ENCODE measurements at places on chromosomes 4 and X.

- DNase-seq = no peak
These were observed 82.4 kb downstream of the MAGED1 start for GRCh38 chrX:51975811-51976210.

GRCh38 chr4:90227177-90227576 is 100.0 kb downstream of the CCSER1 start:
- no peak for DNase-seq

- DNase-seq = no peak
These were observed 155.7 kb upstream of the MAP3K15 start for GRCh38 chrX:19670854-19671620.

GRCh38 chrX:151687635-151688034 is 7.6 kb upstream of the PRRG3 start:
- DNase-seq = no peak

DNA sequence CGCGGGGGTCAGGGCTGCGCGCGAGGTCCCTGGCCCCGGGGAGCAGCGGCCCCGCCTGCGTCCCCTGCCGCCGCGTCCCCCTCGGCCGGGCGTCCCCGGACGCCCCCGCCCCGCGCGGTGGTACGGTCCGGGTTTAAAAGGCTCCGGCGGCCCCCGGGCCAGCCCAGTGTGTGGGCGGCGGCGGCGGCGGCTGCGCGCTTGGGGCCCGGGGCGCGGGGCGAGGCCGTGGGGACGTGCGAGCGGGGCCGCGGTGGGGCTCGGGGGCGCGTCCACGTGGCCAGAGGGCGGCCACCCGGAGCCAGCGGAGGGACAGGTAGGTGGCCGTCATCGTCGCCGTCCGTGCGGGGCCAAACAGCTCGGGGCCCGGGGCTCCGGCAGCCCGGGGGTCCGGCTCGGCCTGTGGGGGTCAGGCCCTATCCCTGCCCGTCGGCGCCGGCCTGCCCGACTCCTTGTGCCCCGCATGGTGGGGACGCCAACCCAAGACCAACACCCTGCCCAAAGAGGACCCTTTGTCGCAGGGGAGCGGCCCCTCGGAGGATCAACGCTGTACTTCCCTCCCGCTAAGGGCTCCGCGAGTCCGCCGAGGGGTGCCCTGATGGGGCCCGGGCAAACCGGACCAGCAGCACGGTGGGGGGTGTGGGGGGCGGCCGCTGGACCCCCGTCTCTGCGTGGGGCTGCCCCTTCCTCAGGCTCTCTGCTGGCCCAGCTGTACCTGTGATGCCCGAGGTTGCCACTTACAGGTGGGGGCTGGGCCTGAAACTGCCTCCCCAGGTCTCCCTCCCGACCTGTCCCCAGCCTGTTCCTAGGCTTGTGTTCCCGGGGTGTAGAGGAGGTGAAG is at the start of gene PLXNA3:
Gene PLXNA3 (plus strand): TSS at position 166 of the 838 bp plus-strand sequence. CDS start 1,903 bp downstream, outside the sequence.
- peak; percentile 37 for DNase-seq

DNA sequence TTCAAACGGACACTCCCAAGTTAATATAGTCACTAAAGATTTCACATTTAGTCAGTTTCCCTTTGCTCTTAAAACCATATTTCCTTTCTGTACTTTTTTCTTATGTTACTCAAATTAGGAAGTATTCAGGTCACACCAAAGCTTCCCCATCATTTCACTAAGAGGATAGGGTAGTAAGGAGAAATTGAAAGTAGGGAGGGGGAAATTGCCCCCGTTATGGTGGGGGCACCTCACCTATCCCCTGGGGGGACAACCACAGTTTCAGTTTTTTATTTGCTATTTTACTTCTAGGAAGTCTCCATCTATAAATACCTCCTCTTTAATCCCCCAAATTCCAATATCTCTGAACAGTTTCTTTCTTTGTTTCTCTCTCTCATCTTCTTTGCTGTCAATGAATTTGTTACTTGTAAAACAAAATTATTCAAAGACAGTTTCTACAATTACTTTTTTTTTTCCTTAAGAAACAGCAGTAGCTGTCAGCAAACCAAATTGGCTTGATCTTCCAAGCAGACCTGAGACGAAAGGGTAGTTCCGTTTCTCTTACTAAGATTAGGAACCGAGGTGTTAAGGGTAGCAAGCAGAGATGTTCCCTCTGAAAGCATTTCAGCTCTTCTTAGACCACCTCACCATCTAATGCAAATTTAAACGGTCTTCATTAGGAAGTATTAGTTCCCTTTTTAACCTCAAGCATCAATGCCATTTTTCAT is 160.2 kb upstream of the KLF3 start:
- DNase-seq = no peak

GRCh38 chrX:65587616-65588526 is 53.3 kb upstream of the LAS1L start:
- no peak for DNase-seq

GRCh38 chr4:152689615-152690501 is 10.1 kb upstream of the TMEM154 start:
- no peak for DNase-seq

GRCh38 chr4:184312126-184312525 is 94.5 kb upstream of the ENPP6 start:
- no peak for DNase-seq

DNA sequence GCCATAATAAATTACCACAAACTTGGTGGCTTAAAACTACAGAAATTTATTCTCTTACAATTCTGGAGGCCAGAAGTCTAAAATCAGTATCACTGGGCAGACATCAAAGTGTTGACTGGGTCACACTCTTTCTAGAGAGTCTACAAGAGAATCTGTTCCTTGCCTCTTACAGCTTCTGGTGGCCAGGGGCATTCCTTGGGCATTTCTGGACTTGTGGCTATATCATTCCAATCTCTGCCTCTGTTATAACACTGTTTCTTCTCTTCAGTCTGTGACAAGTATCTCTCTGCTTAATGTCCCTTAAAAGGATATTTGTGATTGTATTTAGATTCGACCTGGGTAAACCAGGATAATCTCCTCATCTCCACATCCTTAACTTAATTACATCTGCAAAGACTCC is 207.3 kb upstream of the DCAF8L1 start:
- no peak for DNase-seq

- no peak for DNase-seq
These were observed 435 bp downstream of the DCX start for GRCh38 chrX:111411557-111411956.

GRCh38 chr4:114156371-114156770 is 176.9 kb upstream of the ARSJ start:
- no peak for DNase-seq

DNA sequence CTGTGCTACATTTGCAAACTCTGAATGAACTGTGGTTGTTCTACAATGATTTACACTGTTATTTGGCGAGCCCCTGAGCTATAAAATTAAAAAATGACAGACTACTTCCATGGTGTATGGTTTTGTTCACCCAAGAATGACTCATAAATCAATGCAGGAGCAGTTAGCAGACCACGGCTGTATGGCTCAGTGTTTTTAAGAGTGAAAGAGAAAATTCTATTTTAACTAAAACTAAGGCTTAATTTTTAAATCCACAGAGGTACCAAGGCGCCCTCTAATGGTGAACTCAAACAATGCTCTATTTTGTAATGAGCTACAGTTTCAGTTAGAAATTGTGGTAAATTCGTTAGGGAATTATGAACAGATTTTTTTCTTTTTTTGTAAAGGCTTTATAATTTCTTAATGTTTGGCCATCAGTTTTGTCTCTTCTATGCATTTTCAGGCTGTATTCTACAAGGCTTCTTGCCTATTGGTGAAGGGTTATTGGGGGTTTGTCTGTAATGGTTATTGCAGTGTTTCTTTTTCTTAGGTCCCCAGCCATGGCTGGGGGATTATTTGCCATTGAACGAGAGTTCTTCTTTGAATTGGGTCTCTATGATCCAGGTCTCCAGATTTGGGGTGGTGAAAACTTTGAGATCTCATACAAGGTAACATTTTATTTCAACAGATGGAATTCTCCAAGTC is 32.5 kb downstream of the HMGB2 start:
- DNase-seq = no peak

- DNase-seq = no peak
These were observed 90.7 kb downstream of the CORIN start for GRCh38 chr4:47747211-47747610.

- DNase-seq = no peak
These were observed 44.5 kb downstream of the MAGEB16 start for GRCh38 chrX:35842674-35843073.

- no peak for DNase-seq
These were observed 71.2 kb downstream of the WDFY3 start for GRCh38 chr4:84895283-84895682.

- no peak for DNase-seq
These were observed 65.6 kb downstream of the MID1 start for GRCh38 chrX:10554612-10555270.

- DNase-seq = peak; percentile 41
These were observed 152.7 kb downstream of the TEX11 start for GRCh38 chrX:70755850-70756249.

- peak; percentile 61 for DNase-seq
These were observed 159.1 kb downstream of the NSUN7 start for GRCh38 chr4:40908702-40909362.

DNA sequence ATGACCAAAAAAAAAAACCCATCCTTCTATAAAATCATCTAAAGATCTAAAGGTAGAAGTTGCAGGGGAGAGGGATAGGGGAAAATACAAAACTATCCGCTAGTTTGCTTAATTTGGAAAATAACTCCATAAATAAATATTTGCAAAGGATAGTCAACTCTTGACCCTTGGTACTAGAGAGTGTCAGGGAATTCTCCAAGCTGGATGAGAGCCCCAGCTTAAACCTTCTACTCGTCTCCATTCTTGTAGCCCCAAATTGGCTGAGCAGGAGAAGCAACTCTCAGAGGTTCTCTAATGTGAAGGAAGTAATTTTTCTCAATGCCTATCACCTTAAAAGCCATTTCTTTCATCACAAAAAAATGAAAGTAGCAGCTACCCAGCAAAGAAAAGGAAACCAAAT is 35.2 kb downstream of the ACSL4 start:
- DNase-seq = no peak

DNA sequence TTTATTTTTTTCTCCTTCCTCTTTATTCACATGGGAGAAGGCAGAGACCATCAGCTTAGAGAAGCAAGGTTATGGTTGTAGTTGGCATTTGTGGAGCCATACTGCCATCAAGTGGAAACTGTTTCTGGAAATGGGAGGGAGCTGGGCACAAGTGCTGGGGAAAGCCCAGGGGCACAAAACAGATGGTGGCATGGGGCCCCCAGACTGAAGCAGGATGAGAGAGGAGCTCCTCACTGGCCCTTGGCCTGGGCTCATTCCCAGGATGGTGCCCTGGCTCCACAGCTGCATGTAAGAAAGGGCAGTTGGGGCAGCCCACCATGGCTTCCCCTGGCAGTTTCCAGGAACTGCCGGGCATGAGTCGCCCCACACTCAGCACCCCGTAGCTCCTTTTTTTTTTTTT is 59.2 kb downstream of the NBDY start:
- no peak for DNase-seq

- DNase-seq = no peak
These were observed 62.2 kb upstream of the PRPS1 start for GRCh38 chrX:107565931-107566603.

GRCh38 chrX:30955687-30956086 is 66.6 kb upstream of the TAB3 start:
- DNase-seq = no peak

DNA sequence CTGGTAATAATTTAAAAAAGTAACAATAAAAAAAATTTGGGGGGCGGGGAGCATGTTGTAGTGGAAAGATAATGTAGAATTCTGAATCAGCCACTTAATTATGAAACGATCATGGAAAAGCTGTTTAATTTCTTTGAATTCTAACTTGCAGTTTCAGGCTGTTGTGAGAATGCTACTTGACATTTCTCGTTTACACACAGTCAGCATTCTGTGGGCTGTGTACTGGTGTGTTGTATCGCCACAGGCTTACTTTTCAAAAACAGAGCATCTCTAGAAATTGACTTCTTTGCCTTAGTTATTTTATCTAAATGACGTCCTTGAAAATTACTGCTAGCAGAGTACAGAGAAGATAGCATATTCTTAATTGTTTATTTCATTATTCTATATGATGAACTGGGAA is 350.4 kb downstream of the FSTL5 start:
- DNase-seq = no peak

DNA sequence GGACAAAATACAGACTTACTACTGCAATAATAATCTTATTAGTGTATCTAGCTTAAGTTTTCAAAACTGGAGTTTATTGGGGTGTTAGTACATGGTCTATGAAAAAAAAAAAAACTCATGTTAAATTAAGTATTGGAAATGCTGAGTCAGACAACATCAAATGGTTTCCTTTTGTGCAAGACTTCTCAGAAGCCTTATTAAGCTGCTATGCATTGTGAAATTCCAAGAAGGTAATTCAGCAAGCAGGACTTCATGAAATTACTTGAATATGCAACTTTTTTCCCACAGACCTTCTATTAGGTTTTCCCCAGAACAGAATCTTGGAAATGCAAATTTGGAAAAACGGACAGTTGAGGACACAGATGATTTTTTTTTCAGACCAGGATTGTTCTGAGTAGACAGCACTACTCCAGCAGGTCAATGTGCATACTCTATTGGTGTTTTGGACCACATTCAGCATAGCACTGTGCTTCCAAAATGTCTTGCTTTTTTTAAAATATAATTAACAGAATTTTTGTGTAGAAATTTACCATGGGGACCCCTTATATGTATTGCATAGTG is 568.8 kb upstream of the TENM3 start:
- DNase-seq = no peak

GRCh38 chrX:44063606-44064005 is 90.4 kb upstream of the NDP start:
- no peak for DNase-seq

- peak; percentile 38 for DNase-seq
These were observed 147.6 kb upstream of the FRG1 start for GRCh38 chr4:189792924-189793618.

- no peak for DNase-seq
These were observed 16.7 kb downstream of the HADH start for GRCh38 chr4:108006361-108006760.

DNA sequence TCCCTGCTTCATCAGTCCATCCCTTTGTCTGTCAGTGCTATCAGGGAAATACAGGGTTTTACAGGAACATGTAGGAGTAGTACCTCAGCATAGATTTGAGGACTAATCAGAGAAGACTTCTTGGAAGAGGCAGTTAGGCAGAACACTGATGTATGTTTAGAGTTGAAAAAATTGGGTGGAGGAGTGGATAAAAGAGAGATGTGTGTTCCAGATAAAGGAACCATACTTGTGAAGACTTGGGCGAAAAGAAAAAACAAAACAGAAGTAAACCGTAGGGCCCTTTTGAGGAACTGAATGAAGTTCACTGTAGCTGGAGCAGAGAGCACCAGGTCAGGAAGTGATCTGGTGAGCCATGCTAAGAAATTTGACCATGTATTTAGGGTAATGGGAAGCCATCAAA is 32.3 kb downstream of the AFF1 start:
- DNase-seq = no peak

GRCh38 chr4:8152865-8153257 is 5.8 kb downstream of the ABLIM2 start:
- DNase-seq = no peak

All from stimulated activated CD8-positive, alpha-beta memory T cell treated with anti-CD3 and anti-CD28 coated beads, Interleukin-15, amount 100 ng/mL, for 48 hours (primary cell).